ENCODE measurements at places on chromosomes 5 and 9. TPM values are rescaled to one million over a fixed set of nuclear protein-coding genes. Genes with fewer than 3 reads are reported as not detected.

The ZNF367 gene
- total RNA-seq = 3.9 TPM

The ZBTB5 gene
- total RNA-seq = 4.9 TPM

The MARCOL gene
- total RNA-seq = not detected

The VCAN gene
- 25.2 TPM for total RNA-seq

The FST gene
- 2.0 TPM for total RNA-seq

The HACD4 gene
- total RNA-seq = 0.71 TPM

The ASPN gene
- total RNA-seq = 17.5 TPM

The PCDHGC4 gene
- total RNA-seq = 1.8 TPM

The IRX1 gene
- total RNA-seq = 0.16 TPM

The CDC14B gene
- 26.4 TPM for total RNA-seq

The FSTL4 gene
- not detected for total RNA-seq

The MAMDC4 gene
- total RNA-seq = 13.4 TPM

The DPM2 gene
- total RNA-seq = 14.0 TPM

The BARX1 gene
- total RNA-seq = not detected

The IFNB1 gene
- not detected for total RNA-seq

The OCLN gene
- total RNA-seq = 2.0 TPM

The WWC1 gene
- 2.2 TPM for total RNA-seq

The BNC2 gene
- 3.5 TPM for total RNA-seq

The RNF183 gene
- not detected for total RNA-seq

The ALAD gene
- total RNA-seq = 75.6 TPM

The TNC gene
- total RNA-seq = 3.4 TPM

The PIP5KL1 gene
- 0.85 TPM for total RNA-seq

The AQP7 gene
- 150 TPM for total RNA-seq

The SV2C gene
- 0.44 TPM for total RNA-seq

The SPINK6 gene
- total RNA-seq = not detected

The LRRC19 gene
- not detected for total RNA-seq

The N4BP3 gene
- total RNA-seq = 1.8 TPM

The TAF11L10 gene
- not detected for total RNA-seq

The SLC4A9 gene
- 0.44 TPM for total RNA-seq

The INSL4 gene
- not detected for total RNA-seq

The AGXT2 gene
- not detected for total RNA-seq

The ERMP1 gene
- 23.9 TPM for total RNA-seq

The MEIKIN gene
- not detected for total RNA-seq

The GABRP gene
- 0.49 TPM for total RNA-seq

The MYMK gene
- total RNA-seq = not detected

The ZNF883 gene
- 6.2 TPM for total RNA-seq

Measured in left ventricle myocardium inferior (tissue), 1 donor.